Nephron progenitor cell (in vitro differentiated cells): ENCODE measurements at places on chromosomes 13 and 19.

GRCh38 chr13:104785952-104786351, 1719.7 kb upstream of the SLC10A2 start:
- DNase-seq = no peak
- peak overlapping the region; percentile 85 for H3K27ac ChIP-seq
- H3K4me1 ChIP-seq = peaks cover 21% of the 10 kb centered on the region

DNA sequence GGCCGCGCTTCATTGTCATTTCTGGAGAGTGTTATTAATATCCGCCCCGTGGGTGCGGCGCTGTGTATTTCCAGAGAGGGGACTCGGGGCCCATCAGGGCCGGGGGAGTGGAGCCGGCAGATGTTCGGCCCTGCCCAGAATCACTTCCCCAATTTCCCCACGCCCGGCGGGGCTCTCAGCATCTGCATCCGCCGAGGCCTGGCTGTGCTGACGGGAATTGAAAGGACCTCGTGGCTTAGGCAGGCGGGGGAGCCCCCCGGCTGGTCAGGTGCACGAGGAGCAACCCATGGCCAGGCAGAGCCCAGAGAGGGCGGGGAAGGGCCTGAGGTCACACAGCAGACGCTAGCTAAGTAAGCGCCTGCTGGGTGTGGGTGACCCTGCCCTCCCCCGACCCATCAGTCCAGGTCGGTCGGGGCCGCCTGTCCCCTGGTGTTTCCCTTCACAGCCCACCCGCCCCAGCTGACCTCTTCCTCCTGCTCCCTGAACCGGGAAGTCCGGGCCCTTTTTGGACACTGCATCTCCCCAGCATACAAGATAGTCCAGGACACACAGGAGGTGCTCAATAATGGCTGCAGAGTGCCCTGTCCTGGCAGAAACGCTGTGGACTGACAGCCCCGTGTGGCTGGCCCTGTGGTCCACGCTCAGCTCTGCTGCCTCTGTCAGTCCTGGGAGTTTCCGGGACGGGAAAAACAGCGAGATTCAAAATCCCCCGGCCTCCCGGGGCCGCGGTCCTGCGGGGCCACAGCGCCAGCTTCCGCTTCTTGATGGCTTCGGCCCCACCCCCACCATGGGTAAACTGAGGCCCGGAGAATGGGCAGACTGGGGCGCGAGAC, 22.1 kb downstream of the ARID3A start:
- H3K4me1 ChIP-seq = peaks cover 32% of the 10 kb centered on the region
- peaks cover 31% of the 10 kb centered on the region for H3K36me3 ChIP-seq
- H3K27ac ChIP-seq = no peak overlapping the region

- no peaks in the 10 kb centered on the region for H3K36me3 ChIP-seq
- no peak for DNase-seq
- no peaks in the 10 kb centered on the region for H3K4me1 ChIP-seq
Observed at GRCh38 chr19:15635016-15635805, 5.5 kb upstream of the CYP4F3 start.

DNA sequence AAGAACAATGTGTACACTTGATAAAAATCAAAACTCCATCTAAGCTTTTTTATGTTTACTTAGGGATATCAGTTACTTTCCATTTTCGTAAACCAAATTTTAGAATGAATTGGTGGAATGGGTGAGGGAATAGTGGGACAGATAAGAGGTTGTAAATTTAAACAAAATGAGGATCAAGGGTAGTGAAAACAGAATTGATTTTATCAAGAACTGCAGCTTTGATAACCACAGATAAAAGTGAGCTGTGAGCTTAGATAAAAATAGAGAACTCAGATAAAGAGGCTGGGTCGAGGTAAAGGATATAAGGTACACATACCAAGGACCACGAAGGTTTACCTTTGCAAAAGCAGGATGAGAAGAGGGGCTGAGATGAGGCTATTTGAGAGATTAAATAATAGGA, 813.2 kb upstream of the GPC6 start:
- H3K27ac ChIP-seq = no peak overlapping the region
- no peaks in the 10 kb centered on the region for H3K36me3 ChIP-seq
- no peaks in the 10 kb centered on the region for H3K4me1 ChIP-seq
- no peak for DNase-seq

DNA sequence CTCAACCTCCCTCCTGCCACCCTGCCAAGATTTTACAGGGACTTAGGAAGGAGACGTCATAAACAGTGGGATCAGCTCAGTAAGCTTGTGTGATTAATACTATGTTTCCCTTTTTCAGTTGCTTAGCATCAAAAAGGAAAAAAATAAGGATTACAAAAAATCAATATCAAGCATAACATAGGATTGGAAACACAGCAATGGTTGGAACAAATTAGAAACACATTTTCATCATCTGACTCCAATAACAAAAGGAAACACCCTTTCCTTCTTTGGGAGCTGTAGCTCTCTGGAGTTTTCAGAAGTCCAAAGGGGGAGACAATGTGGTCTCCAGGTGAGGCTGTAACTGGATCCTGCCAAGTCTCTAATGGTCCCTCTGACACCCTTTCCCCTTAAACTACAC, 233.4 kb downstream of the B3GLCT start:
- peak overlapping the region; percentile 23 for H3K27ac ChIP-seq
- H3K4me1 ChIP-seq = peaks cover 52% of the 10 kb centered on the region
- DNase-seq = no peak
- H3K4me3 ChIP-seq = no peak overlapping the region

DNA sequence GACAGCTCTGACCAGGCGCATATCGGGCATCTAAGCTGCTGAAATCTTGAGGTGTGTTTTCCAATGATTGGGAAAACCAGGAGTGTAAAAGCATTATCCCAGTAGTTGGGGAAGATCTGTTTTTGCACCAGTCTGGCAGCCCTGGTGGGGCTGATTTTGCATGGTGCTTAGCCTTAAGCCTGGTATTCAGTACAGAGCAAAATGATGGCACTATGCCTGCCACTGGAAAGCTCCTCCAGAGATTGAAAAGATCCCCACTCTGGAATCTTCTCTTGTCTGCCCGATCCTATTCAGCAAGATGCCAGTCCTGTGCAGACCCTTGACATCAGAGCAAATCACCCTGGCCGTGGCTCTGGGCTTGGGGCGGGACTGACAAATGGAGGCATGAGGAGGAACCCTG, 44.7 kb upstream of the SIAH3 start:
- H3K36me3 ChIP-seq = no peaks in the 10 kb centered on the region
- H3K4me3 ChIP-seq = no peak overlapping the region
- peaks cover 16% of the 10 kb centered on the region for H3K27me3 ChIP-seq
- no peak for DNase-seq
- H3K27ac ChIP-seq = no peak overlapping the region

- DNase-seq = no peak
- H3K4me1 ChIP-seq = no peaks in the 10 kb centered on the region
- H3K27ac ChIP-seq = peak overlapping the region; percentile 88
- peaks cover 54% of the 10 kb centered on the region for H3K36me3 ChIP-seq
Observed at GRCh38 chr19:16951529-16951928, 62.7 kb downstream of the F2RL3 start.

DNA sequence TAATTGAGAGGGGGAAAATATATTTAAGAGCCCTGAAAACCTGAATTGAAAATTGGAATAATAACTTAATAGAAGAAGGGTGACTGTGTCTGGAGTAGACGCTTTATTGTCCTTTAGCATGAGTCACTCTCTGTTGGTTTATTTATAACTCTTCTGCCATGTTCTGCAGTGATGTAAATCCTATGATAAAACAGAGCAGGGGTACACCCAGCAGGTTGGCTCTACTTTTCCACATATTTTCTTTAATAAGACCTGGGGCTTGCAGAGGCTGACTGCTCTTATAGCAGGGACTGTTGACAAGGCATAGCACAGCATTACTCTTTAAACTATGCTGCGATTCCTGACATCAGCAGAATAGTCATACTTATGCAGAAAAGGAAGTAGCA, 389.9 kb upstream of the PCDH9 start:
- H3K27me3 ChIP-seq = no peaks in the 10 kb centered on the region
- H3K4me1 ChIP-seq = no peaks in the 10 kb centered on the region
- no peaks in the 10 kb centered on the region for H3K36me3 ChIP-seq
- no peak overlapping the region for H3K4me3 ChIP-seq
- no peak overlapping the region for H3K27ac ChIP-seq
- no peak for DNase-seq

- H3K27me3 ChIP-seq = no peaks in the 10 kb centered on the region
- H3K36me3 ChIP-seq = peaks cover 60% of the 10 kb centered on the region
- H3K4me1 ChIP-seq = peaks cover 33% of the 10 kb centered on the region
- no peak overlapping the region for H3K4me3 ChIP-seq
- DNase-seq = no peak
- H3K27ac ChIP-seq = no peak overlapping the region
Observed at GRCh38 chr13:99378985-99379733, 72.0 kb upstream of the GPR183 start.

DNA sequence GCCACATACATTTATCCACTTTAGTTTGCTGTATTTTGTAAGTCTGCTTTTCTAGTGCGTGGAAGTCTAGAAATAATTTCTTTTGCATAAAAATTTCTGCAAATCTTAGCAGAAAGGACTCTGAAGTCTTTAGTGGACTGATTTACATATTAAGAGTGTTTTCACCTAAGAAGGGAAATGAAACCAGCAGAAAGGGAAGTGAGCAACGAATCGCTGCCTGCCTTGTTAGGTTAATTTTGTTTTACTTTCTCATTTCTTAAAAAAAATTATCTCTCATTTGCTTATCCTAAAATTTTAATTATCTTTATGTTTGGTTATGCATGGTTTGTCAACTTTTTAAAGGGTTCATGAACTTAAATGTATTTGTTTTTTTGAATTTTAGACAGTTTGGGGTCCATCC, 767 bp upstream of the GPR18 start:
- DNase-seq = no peak
- peaks cover 18% of the 10 kb centered on the region for H3K4me1 ChIP-seq
- H3K4me3 ChIP-seq = no peak overlapping the region
- H3K27me3 ChIP-seq = no peaks in the 10 kb centered on the region
- no peak overlapping the region for H3K27ac ChIP-seq

DNA sequence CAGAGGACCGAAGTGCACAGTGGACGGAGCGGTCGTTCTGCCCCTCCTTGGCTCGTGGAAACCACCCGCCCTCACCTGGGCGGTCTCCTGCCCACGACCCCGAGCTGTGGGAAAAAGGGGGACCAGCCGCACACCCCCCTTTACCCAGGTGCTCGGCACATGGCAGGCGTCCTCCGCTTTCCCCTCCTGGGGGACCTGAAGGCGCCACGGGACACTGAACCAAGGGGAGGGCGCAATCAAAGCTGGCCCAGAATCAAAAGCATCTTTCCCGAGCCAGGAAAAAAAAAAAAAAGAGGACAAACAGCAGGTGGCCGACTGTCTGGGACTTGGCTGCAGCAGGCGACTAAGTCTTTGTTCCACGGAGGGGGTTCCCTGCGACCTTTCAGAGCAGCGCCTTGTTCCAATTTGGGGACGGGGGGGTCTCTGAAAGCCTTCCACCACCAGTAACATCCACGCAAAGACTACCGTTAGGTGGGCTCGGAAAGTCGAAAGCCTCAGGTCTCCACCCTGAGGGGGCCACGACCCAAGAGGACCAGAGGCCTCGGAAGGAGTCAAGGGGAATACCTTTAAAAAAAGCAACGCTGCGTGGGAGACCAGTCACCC, 1.1 kb downstream of the MBD3 start:
- H3K4me3 ChIP-seq = peak overlapping the region; percentile 91
- H3K36me3 ChIP-seq = peaks cover 13% of the 10 kb centered on the region
- no peak for DNase-seq
- peak overlapping the region; percentile 99 for H3K27ac ChIP-seq
- H3K27me3 ChIP-seq = peaks cover 3% of the 10 kb centered on the region

- peaks cover 43% of the 10 kb centered on the region for H3K36me3 ChIP-seq
- H3K27me3 ChIP-seq = peaks cover 38% of the 10 kb centered on the region
- peaks cover 47% of the 10 kb centered on the region for H3K4me1 ChIP-seq
- H3K27ac ChIP-seq = no peak overlapping the region
- peak overlapping the region; percentile 90 for H3K4me3 ChIP-seq
- peak; percentile 44 for DNase-seq
Observed at GRCh38 chr19:38389101-38389925, 816 bp downstream of the SPRED3 start.

- no peaks in the 10 kb centered on the region for H3K4me1 ChIP-seq
- H3K4me3 ChIP-seq = no peak overlapping the region
- no peak overlapping the region for H3K27ac ChIP-seq
- no peaks in the 10 kb centered on the region for H3K27me3 ChIP-seq
Observed at GRCh38 chr13:31282741-31283455, 83.1 kb downstream of the B3GLCT start.

- no peak overlapping the region for H3K4me3 ChIP-seq
- peaks cover 35% of the 10 kb centered on the region for H3K27me3 ChIP-seq
- H3K36me3 ChIP-seq = peaks cover 5% of the 10 kb centered on the region
- peak overlapping the region; percentile 100 for H3K27ac ChIP-seq
- DNase-seq = peak; percentile 85
- H3K4me1 ChIP-seq = peaks cover 63% of the 10 kb centered on the region
Observed at GRCh38 chr19:6066661-6067646, 43.3 kb downstream of the RFX2 start.

- peak overlapping the region; percentile 40 for H3K4me3 ChIP-seq
- H3K27ac ChIP-seq = peak overlapping the region; percentile 97
- H3K36me3 ChIP-seq = no peaks in the 10 kb centered on the region
- peaks cover 13% of the 10 kb centered on the region for H3K27me3 ChIP-seq
Observed at GRCh38 chr19:32824191-32824751, 45.3 kb downstream of the SLC7A9 start.

GRCh38 chr19:30089086-30089665, 147.1 kb downstream of the URI1 start:
- peaks cover under 1% of the 10 kb centered on the region for H3K4me1 ChIP-seq
- DNase-seq = no peak
- H3K4me3 ChIP-seq = no peak overlapping the region
- H3K27ac ChIP-seq = no peak overlapping the region

GRCh38 chr13:20442798-20443381, 82.8 kb downstream of the CRYL1 start:
- H3K27me3 ChIP-seq = peaks cover 18% of the 10 kb centered on the region
- H3K27ac ChIP-seq = no peak overlapping the region
- H3K36me3 ChIP-seq = peaks cover 2% of the 10 kb centered on the region
- DNase-seq = no peak
- H3K4me3 ChIP-seq = no peak overlapping the region
- H3K4me1 ChIP-seq = no peaks in the 10 kb centered on the region

GRCh38 chr19:56670401-56670960, 1.1 kb downstream of the ZNF835 start:
- no peak for DNase-seq
- H3K4me1 ChIP-seq = no peaks in the 10 kb centered on the region
- no peaks in the 10 kb centered on the region for H3K36me3 ChIP-seq
- H3K27ac ChIP-seq = no peak overlapping the region
- H3K27me3 ChIP-seq = no peaks in the 10 kb centered on the region

DNA sequence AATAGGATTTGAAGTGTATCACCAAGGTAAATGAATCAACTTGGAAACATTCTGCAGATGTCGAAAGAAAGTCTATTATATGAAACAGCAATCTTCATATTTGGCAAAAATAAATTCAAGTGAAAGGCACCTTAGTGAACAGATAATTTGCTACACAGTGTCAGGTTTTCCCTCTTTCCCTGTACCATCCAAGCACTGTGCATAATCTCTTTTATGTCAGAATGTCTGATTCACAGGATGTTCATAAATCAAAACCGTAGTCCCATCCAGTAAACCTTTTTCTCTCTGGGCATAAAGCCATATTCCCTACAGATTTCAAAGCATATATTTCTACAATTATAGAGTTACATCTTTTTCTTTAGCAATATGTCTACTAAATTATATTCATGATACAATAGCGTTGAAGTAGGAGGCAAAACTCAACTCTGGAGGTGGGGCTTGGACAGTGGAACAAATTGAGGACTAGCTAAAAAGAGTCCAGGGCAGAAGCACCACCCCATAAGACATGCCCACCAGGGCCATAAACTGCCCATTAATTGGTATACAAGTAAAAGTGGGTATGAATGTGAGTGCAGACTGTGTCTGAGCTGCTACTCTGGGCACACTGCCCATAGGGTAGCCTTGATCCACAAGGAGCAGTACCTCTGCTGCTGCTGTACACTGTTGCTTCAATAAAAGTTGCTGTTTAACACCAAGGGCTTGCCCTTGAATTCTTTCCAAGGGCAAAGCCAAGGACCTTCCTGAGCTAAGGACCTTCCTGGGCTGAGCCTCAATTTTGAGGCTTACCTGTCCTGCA, 72.1 kb upstream of the MYCBP2 start:
- H3K4me3 ChIP-seq = no peak overlapping the region
- DNase-seq = no peak
- H3K27me3 ChIP-seq = peaks cover 8% of the 10 kb centered on the region
- no peak overlapping the region for H3K27ac ChIP-seq
